NCI-H1092 (cell line): ENCODE measurements at places on chromosomes 5 and 9.

GRCh38 chr5:91390268-91390667, 7.2 kb upstream of the ARRDC3 start:
- DNase-seq: no peak

DNA sequence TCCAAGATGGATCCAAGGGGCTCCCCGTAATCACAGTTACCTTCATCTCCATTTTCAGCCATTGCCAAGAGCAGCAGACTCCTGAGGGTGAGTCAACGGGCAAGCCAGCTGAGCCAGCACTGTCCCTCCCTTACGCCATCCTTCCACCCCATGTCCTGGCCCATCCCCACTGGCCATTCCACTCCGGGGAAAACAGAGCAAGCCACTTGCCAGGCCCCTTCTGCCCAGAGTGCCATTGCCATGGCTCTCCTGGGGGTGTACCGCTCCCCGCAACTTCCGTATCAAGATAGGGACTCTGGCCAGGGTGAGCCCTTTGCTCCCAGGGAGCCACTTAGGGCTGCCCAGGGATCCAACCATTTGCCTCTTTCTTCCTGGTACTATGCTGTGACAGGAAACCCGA, 48.9 kb upstream of the CDKN2AIPNL start:
- DNase-seq: no peak

GRCh38 chr5:15132816-15133405, 261.3 kb upstream of the ANKH start:
- DNase-seq: no peak

DNA sequence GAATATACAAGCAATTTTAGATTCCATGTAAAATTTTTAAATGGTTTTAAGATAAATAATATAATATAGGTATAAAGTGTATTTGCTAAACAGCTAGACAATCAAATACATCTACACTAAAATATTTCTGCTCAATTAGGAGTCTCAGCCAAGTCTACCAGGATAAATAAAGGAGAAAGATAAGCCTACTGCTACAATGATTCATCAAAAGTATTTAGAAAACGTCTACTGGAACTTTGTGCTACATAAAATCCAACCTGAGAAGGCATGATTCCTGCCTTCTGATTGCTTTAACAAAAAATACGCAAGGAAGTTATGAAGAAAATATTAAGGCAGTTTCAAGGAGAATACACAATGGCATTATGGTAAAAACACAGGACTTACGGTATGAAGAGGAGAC, 570.6 kb downstream of the EFNA5 start:
- no peak for DNase-seq

GRCh38 chr5:37326536-37326935, 44.4 kb downstream of the NUP155 start:
- no peak for DNase-seq

DNA sequence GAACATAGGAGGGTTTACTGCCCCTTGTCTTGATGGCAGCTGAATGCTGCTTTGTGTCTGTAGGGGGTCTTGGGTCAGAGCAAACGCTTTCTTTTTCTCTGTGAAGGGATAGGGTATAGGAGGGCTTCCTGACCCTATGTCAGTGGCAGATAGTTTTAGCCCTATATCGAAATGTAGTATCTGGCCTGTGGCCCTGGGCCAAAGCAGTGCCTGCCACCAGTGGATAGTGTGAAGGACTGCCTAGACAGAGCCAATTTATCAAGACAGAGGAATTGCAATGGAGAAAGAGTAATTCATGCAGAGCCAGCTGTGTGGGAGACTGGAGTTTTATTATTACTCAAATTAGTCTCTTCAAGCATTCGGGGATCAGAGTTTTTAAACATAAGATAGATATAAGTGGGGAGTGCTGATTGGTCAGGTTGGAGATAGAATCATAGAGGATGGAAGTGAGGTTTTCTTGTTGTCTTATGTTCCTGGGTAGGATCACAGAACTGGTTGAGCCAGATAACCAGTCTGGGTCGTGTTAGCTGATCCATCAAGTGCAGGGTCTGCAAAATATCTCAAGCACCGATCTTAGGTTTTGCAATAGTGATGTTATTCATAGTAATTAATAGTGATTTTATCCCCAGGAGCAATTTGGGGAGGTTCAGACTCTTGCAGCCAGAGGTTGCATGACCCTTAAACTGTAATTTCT, 178.5 kb downstream of the GDNF start:
- no peak for DNase-seq

DNA sequence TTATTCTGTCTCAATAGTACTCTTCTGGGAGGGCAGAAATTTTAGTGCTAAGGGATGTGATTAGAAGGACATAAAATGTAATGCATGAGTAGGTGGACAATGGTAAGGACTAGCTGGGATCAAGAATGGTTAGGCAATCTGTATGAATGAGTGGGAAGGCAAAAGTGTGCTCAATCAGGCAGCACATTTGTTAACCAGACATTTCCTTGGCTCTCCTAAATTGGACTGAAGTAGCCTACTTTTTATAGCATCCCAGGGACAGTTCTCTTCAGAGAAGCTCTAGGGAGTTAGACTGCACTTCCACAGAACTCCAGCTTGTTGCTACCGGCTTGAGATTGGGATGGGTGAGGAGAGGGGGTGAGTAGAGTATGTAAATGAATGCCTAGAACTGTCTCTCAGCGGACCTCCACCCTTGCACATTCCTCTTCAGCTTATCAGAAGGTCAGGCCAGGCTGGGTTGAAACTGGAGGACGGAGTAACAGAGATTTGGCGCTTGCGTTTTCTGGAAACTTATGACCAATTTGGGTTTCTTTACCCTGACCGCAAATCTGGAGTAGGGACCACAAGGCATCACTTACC, 19.0 kb upstream of the ARL14EPL start:
- DNase-seq: no peak

GRCh38 chr9:98594546-98595160, 114.1 kb downstream of the GABBR2 start:
- DNase-seq: no peak

DNA sequence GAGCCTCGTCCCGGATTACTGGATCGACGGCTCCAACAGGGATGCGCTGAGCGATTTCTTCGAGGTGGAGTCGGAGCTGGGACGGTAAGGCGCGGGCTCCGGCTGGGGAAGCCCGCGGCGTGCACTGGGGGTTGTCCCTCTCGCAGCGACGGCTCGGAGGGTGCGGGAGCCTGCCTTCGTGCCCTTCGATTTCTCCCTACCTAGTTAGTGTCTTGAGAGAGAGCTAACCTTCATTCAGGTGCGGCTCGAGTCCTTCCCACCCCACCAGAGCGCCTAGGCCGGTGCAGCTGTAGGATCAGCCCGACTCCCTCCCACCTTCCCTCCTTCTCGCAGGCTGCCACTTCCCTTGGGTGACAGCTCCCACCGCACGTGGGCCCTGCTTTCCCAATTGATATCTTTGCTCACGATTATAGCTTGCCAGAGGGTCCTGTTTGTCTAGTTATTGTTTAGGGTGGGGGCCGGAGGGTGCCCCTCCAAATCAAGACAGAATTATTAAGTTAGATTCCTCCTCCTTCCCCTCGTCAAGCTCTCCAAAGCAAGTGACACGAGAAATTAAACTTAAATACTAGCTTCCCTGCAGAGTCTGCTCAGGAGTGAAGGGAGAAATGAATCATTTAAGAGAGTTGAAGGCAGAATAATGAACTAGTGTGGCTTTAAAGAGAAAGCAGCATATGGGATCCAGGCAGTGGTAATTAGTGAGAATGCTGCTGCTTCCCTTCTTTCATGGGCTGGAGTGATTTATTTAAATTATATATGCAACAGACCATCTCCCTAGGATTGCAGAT, 569 bp downstream of the CAMK4 start:
- DNase-seq: no peak

DNA sequence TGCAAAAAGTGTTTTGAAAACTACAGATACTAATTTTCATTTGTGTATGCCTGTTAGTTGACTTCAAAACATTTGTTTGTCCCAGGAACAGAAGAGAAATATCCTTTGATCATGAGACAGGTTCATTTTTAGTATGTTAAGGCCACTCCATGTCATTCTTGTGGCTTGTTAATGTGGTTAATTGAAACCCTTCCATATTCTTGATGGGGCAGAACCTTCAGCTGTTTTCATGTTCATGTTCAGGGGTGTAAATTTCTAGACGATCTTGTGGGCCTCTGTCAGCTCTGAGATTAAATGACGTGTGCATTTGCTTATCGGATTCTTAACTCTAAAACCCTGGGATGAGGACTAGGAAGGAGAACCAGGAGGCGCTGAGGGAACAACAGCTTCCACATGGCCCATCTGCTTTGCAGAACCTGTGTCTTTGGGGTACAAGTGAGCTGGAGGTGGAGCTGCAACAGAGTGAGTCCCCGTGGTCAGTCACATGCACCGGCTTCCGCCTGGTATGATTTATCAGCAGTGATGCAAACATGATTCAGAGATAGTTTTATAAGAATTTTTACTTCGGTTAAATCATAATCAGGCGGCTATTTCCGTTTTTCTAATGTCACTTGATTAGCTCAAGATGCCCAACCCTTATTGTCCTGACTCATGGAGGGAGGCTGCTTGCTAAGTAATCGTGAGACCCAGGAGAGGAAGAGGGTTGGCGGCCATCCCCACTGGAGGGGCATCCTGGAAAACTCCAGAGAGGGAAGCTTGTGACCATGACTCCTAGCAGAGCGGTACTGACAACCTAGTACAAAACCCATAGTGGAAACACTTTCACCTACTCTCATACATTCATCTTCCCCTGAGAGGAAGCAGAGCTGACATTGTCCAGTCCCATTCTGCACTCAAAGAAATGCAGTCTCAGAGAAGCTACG, 138.4 kb downstream of the C9orf152 start:
- DNase-seq: no peak

DNA sequence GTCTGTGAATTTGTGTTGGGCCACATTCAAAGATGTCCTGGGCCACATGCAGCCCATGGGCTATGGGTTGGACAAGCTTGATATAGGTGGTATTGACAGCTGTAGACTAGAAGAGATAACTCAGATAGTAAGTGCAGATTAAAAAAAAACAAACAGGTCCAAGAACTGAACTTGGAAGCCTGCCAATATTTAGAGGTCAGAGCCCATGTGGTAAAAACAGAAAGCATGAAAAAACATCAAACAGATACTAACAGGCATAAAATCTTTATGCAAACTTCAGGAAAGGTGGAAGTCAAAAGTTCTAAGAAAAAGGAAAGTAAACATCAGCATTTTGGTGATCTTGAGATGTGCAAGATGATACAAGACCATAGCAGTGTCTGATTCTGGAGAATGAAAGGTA, 155.1 kb upstream of the NR4A3 start:
- DNase-seq: no peak
